ENCODE measurements at places on chromosomes 5 and 9. TPM values are rescaled to one million over a fixed set of nuclear protein-coding genes. Genes with fewer than 3 reads are reported as not detected.

Gene S100Z
- 2.6 TPM for total RNA-seq

Gene ATP10B
- not detected for total RNA-seq

Gene ACOT12
- not detected for total RNA-seq

Gene MEGF10
- not detected for total RNA-seq

DNA sequence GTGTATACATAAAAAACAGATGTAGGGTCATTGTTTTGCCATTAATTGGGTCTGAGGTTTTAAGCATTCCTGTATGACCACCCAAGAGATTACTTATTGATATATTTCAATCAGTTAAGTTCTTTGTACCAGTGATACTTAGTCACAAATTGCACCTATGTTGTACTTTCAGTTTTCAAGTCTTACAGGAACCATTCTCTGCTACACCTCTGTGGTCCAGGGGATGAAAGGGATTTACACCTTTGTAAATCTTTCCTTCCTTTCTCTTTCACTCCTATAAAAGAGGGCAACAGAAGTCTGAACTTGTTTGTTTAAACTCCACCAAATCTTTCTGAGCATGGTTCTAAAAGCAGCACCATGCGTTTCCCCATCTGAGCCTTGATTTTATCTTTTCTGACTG lies 86.1 kb downstream of the DEPDC1B start:
- DNase-seq, result no peak
- H3K27me3 ChIP-seq, result no peaks in the 10 kb centered on the region
- H3K36me3 ChIP-seq, result peaks cover 37% of the 10 kb centered on the region
- H3K4me1 ChIP-seq, result peaks cover 5% of the 10 kb centered on the region
- H3K4me3 ChIP-seq, result no peak overlapping the region

GRCh38 chr9:33453286-33453860 lies 6.0 kb upstream of the AQP3 start:
- no peaks in the 10 kb centered on the region for H3K27me3 ChIP-seq
- no peaks in the 10 kb centered on the region for H3K36me3 ChIP-seq

- H3K4me3 ChIP-seq, result no peak overlapping the region
- peaks cover 73% of the 10 kb centered on the region for H3K27me3 ChIP-seq
- DNase-seq, result no peak
- H3K36me3 ChIP-seq, result no peaks in the 10 kb centered on the region
These were observed 4.9 kb downstream of the PCDHGC5 start for GRCh38 chr5:141493500-141494422.

DNA sequence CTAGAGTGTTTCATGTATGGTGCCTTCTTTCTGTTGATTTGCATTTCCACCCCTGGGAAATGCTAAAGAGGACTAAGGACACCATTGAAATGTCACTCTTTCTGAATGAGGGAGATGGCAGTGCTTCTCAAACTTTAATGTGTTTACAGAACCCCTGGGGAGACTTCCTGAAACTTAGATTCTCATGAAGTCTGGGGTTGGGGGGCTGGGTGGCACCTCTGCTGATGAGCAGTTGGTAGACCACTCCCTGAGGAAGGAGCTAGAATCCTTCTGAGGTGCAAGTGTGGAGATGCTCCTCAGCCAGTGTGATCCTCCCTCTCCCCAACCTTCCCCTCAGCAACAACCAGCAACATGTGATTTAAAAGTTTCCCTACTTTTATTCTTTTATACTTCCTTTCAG lies 546.8 kb downstream of the LRRC70 start:
- DNase-seq, result no peak
- no peaks in the 10 kb centered on the region for H3K27me3 ChIP-seq
- no peaks in the 10 kb centered on the region for H3K4me1 ChIP-seq
- no peaks in the 10 kb centered on the region for H3K36me3 ChIP-seq

DNA sequence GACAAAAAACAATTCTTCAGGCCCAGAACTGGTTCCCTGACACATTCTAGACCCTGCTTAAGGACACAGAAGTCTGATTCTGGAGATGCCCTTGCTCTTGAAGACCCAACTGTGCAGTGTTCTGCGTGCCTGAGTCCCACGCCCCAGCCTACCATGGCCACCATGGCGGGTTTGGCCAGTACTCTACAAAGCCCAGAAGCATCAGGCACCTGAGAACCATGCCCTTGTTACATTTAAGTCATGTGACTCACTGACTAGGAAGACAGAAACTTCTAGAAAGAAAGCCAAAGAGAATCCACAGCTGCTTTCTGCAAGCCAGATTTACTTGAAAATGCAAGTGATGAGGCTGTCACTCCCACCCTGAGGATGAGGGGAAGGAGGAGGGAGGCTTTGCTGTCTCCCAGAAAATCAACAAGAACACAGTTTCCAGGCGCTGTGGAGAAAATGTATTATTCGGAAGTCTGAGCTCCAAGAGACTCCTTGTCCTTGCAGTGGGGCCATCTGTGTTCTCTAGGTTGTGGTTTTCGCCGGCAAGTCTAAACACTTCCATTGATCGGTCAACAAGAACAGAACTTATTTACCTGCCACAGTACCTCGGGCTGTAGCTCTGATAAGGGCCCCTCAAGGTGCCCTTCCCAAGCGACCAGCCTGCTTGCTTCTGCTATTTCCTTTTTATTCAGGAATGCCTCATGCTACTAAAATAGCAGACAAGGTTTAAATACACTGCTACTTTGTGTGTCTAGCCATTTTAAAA lies 81.3 kb upstream of the DMRT1 start:
- H3K27me3 ChIP-seq, result peaks cover 22% of the 10 kb centered on the region
- H3K4me1 ChIP-seq, result peaks cover 55% of the 10 kb centered on the region
- H3K36me3 ChIP-seq, result no peaks in the 10 kb centered on the region
- H3K4me3 ChIP-seq, result no peak overlapping the region

- peak overlapping the region; percentile 64 for H3K27ac ChIP-seq
- peak; percentile 61 for DNase-seq
- H3K4me3 ChIP-seq, result no peak overlapping the region
These were observed 185.8 kb downstream of the CDK5RAP2 start for GRCh38 chr9:120394058-120394669.
